ENCODE measurements at places on chromosomes 2 and 18.

- no peak for DNase-seq
Measured at GRCh38 chr2:218229239-218229638, 12.2 kb downstream of the ARPC2 start.

DNA sequence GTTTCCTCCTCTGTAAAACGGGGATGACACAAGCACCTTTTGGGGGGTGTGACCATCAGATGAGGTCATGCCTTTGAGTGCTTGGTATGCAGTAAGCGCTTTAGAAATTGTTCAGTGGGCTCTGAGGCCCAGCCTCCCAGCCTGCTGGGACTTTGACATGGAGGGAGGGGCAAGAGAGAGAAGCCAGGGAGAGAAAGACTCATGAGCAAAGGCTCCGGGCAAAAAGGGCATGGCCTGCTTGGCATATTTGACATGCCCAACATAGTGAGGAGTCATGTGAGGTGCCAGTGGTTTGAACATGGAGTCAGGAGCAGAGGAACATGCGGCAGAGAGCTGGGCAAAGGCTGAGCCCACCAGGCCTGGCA, 14.0 kb downstream of the TNS1 start:
- DNase-seq: no peak

- DNase-seq: no peak
Measured at GRCh38 chr2:217683106-217683870, 319.5 kb downstream of the TNS1 start.

DNA sequence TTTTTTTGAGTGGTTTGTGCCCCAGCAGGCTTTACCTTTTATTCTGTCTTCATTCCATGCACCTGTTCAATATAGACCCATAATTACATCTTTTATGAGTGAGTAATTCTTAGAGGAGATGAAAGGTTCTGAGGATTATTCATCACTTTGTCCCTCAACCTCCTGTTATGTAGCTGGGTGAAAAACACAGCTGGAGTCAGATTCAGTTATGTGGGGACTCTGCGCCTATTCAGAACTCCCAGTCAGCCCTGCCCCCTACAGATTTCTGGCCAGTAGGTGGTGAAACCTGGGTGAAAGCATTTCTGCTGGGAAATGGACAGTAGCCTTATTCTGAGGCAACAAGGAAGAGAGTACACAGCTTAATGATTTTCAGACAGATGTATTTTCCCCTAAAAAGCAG, 107.8 kb downstream of the MGAT5 start:
- no peak for DNase-seq

GRCh38 chr2:64085936-64086335, 58.3 kb downstream of the PELI1 start:
- no peak for DNase-seq

DNA sequence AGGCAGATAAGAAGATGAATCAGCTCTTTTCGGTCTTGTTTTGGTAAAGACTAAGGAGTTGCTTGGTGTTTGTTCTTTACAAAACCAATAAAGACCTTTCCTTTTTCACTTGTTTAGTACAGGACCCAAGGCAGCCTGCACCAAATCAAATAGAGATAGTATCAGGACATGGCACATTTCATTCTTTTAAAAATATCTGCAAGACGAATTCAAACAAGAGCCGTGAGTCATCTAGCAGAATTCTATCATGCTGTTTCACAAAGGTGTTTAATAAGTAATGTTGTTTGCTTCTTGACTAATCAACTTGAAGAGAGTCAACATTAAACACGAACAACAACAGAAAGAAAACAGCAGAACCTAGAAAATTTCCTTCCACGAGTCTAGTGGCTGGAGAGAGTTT, 102.8 kb upstream of the TTN start:
- no peak for DNase-seq

GRCh38 chr2:37350034-37350433, 5.6 kb downstream of the QPCT start:
- DNase-seq: no peak

DNA sequence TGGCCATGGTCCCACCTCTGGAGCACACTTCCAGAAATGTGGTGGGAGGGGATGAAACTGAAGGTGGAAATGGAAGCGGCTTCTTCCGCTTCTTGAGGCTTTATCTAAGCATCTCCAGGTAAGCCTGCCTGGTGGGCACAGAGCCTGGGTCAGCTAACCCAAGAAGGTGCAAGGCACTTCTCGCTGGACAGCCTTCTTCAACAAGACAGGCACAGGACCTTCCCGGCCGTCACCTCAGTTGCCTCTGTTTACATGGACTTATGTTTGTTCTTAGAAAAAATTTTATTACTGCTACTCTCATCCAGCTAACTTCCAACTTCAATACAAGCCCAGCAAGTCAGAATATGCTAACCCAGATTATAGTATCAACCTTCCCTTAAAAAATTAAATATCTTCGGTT, 51.9 kb downstream of the SRD5A2 start:
- DNase-seq: no peak

DNA sequence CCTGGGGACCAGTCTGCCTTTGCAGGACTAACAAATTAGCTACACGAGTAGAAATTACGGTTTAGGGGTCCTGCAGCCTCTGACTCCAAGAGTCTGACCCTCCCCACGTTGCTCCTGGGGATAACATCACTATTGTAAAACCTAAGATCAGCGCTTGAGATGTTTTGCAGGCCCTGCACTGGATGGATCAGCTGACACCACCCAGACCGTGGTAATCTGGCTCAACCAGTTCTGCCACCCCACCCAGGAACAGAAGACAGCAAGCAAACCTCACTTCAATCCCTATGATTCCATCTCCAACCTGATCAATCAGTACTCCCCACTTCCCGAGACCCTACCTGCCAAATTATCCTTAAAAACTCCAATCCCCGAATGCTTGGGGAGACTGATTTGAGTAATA, 31.7 kb downstream of the NGEF start:
- no peak for DNase-seq

- no peak for DNase-seq
Measured at GRCh38 chr2:168478206-168478605, 22.1 kb downstream of the CERS6 start.

GRCh38 chr2:118970396-118971135, 28.6 kb downstream of the MARCO start:
- DNase-seq: no peak

GRCh38 chr2:162044586-162044985, 29.4 kb downstream of the DPP4 start:
- no peak for DNase-seq

DNA sequence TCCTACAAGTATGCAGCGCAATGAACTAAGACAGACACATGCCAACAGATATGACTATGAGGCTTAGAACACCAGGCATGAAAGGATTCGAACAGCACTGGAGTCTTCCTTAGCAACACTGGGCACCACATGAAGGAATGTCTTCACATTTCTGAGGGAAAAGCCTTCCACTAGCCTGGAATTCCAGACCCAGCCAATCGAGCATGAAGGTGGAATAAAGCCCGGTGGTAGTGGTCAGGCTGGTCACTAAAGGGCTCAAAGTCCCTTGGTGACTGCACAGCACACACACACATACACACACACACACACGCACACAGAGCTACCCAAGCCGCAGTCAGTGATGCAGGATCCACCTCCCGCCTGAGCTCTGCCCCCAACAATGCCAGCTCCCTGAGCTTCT, 19.7 kb upstream of the SFXN5 start:
- no peak for DNase-seq

GRCh38 chr18:54805571-54806334, 22.5 kb upstream of the RAB27B start:
- DNase-seq: no peak

GRCh38 chr2:225999692-226000091, 600.2 kb downstream of the NYAP2 start:
- DNase-seq: no peak

DNA sequence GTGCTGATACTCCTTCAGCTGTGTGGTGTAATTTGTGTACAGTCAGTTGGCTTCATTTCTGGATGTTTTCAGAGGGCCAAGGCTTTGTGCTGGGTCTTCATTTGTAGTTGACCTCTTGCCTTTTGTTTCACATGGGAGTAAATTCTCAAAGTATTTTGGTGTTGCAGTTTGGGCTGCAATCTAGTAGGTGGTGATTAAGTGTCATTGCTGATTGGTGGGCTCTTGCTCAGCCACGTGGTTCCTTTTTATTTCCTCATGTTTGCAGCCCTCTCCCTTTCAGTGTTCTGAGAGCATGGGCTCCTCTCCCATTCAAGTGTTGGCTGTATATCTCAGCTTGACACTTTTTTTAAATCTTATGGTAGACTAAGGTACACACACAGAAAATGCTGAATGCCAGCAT, 96.8 kb downstream of the SNTG2 start:
- no peak for DNase-seq

GRCh38 chr2:111698089-111698488, 185.9 kb downstream of the ANAPC1 start:
- no peak for DNase-seq

DNA sequence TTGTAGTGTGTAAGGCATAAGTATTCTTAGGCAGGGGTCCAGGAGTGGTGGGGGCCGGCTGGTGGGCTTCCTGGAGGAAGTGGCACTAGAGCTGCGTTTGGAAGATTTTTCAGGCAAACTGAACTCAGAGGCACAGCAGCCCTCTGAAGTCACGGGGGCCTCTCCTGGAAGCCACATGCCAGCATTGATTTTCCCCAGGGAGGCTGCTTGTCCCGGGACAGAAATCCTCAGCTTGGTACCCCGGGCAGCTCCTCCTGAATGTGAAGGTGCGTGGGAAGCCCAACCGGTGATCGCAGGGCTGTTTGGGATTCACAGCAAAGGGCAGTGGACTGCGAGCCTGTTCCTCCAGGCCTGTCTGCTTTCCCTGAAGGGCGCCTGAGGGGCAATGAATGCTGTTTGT, 1.6 kb upstream of the PDIA6 start:
- DNase-seq: no peak

- no peak for DNase-seq
Measured at GRCh38 chr2:174575124-174575776, 22.4 kb downstream of the WIPF1 start.

- no peak for DNase-seq
Measured at GRCh38 chr18:54555996-54556395, 35.0 kb upstream of the DYNAP start.

- DNase-seq: no peak
Measured at GRCh38 chr18:12990641-12990966, 558 bp upstream of the CEP192 start.

GRCh38 chr2:230723363-230723762, 10.7 kb downstream of the CAB39 start:
- no peak for DNase-seq

DNA sequence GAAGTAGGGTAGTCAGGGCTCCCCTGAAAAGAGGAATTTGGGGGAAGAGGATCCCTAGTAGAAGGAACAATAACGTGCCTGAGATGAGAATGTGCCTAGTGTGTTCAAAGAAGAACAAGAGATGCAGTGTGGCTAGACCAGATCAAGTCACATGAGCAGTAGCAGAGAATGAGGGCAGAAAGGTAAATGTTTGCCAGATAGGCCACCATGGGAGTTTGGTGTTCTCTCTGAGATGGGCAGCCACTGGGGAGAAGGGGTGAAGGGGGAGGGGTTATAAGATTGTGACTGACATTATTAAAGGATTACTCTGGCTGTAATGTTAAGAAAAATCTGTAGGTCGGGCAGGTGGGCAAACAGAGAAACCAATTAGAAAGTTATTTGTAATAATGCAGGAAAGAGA, 166.0 kb downstream of the LCLAT1 start:
- DNase-seq: no peak

DNA sequence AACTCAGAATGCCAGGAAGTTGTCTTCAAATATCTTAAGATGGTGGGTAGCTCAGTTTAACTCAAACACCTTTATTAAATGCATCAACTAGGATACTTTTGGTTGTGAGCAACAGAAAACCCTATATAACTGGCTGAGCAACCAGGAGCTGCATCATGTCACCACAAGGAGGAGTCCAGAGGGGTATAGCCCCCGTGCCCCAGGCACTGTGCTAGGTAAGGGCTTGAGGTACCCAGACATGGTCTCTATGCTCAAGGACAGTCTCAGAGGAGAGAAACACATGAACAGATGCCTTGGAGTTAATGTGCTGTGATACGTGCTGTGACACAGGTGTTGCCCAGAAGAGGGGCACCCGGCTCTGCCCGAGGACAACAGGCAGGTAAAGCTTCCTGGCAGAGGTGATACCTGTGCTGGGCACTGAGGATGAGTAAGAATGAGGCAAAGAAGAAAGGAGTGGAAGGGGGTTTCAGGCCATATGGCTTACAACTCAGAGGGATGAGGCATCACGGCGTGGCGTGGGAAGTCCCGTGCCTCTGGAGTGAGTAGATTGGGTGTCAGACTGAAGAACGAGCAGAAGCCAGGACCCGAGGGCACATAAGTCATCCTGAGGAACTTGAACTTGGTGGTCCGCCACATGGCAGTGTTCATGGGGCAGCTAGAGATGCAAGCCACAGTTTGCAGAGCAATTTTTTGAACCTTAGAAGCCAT, 32.0 kb upstream of the CAB39 start:
- no peak for DNase-seq

- no peak for DNase-seq
Measured at GRCh38 chr2:161228511-161229240, 68.4 kb downstream of the TANK start.

DNA sequence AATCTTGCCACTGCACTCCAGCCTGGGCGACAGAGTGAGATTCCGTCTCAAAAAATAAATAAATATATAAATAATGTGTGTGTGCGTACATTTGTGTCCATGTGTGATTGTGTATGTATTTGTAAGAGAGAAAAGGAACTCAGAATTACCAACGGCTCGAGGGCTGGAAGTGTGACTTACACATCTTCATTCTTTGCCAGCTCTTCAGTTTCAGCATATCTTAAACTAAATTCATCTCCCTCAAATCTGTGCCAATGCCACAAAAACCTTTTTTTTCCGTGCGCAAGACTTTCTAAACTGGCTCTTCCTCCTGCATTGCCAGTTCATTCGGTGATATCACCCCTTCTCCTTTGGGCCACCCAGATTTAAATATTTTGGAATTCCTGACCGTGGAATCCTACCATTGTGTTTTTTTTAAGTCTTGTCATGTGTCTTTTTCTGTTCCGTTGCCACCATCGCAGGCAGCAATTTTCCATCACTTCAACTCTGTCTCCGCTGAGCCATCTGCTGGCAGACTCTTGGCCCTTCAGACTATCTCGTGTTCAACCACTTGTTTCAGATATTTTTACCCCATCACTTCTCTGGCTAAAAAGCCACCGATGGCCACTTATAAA, 77.0 kb upstream of the ZNF532 start:
- no peak for DNase-seq

DNA sequence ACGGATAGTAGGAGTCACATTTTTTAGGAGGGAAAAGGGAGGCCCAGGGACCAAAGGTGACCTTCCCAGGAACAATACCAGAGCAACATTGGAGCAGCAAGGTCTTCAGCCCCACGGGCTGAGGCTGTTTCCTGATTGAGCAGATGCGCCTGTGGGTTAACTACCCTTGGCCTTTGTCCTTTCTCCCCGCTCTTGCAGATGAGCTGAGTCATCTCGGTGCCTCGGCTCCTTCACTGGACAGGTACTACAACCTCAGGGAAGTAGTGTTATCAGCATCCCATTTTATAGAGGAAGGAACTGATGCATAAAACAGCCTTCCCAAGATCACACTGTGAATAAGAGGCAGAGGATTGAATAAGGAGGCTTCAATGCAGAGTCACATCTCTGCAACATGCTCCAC, 43.5 kb downstream of the DHRS9 start:
- no peak for DNase-seq

Measured in WERI-Rb-1 (cell line).